ENCODE measurements at places on chromosomes 13 and 19.

DNA sequence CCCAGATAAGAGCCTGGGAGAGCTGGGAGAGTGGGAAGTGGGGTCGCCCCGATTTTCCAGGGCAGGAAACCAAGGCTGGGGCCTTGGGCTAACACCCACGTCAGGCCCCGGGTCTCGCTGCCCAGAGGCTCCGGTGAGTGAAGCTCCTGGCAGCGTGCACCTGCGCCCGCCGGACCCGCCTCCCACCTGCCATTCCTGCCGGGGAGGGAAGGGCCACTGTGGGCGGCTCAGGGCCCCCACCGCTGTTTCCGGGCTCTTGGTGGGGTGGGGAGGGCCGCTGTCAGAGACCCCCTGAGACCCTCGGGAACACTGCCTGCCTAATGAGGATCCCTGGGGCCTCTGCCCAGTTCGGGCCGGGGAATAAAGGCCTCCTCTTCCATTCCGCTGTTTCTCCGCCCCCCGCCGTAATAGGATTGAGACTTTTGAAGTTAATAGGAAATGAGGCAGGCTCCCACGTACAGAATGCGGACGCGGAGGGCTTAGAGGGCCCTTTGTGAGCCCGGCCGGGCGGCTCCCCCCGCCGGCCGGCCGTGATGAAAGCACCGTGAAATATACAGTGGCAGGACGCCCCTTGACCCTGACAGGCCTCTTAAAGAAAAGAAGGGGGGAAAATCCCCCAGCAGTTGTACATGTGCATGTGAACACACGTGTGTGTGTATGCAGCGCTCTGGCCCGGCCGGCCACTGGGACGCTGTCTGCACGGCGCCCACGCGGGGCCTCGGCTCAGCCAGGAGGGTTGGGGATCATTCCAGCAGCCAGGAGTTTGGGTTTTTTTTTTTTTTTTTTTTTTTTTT lies 33.2 kb downstream of the EFNA2 start:
- no peak for DNase-seq

DNA sequence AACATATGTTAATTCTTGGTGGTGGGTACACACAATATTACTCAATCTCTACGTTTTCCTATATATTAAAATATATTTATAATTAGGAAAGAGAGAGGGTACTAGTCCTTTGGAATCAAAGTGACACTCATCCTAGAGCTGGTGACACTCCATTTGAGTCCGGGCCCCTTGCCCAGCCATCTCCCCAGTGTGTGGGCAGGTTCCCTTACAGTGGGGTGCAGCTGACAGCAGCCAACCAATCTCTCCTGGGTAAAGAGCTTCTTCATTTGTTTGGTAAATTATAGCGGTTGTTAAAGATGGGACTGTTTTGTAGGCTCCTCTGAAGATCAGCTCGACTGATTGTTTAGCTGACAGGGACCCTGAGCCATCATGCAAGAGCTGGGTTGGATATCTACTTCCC lies 37.2 kb upstream of the RGCC start:
- no peak for DNase-seq

- DNase-seq = no peak
Measured at GRCh38 chr13:91397595-91397994, 826 bp upstream of the GPC5 start.

- DNase-seq = no peak
Measured at GRCh38 chr19:33887891-33888290, 91.2 kb downstream of the KCTD15 start.

DNA sequence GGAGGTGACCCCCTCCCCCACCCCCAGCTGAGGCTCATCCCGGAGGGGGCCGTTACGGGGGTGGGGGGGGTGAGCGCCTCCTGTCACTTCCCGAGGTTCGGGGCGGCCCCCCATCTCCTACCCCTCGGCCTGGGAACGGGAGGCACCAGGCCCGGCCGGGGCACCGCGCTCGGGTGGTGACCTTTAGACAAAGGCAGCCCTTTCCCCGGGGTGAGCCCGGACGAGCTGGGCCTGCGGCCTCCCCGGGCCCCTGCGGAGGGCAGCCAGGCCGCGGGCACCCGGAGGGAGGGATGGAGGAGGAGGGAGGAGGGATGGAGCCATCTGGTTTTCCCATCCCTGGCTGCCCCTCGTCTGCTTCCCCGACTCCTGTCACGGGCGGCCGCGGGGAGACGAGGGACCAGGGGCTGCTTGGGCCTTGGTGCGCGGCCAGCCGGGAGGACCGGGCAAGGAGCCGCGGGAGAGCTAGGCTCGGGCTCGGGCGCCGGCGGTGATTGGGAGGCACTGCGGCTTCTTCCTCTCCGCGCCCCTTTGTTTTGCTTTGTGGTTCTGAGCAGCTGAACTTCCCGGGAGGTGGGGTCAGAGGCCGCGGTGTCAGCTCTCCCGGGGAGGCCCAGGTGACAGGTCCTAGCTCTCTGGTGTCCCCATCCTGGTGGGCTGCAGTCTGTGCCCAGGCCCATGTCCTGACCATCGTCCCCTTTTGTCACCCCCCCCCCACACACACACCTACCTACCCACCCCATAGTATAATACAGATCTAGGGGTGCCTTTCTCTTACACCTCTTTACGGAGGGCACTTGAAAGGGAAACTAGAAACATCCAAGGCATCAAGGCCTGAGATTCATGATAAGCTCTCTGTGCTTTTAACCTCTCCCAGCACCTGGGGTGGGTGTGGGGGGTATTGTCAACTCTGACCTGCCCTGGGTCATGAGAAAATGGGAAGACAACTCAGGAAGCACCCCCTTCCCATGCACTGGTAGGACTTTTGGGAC lies 1.3 kb downstream of the BICRA start:
- DNase-seq = no peak

DNA sequence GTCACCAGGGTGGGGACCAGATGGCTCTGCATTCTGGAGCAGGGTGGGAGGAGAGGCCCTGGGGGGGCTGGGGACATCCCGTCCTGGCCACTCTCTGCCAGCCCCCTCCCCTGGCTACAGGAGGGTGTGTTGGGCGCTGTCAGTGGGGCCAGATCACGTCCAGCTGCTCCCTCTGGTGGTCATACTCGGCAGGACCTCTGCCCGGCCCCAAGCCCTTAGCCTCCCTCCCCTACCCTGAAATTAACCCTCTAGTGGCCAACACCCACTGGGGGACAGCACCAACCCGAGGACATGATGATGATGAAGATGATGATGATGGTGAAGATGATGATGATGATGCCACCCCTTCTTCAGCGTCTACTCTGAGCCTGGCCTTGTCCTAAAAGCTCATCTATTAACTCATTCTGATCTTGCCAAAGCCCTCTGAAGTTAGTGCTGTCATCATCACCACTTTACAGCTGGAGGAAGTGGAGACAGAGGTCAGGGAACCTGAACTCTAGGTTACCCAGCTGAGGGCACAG lies 590 bp upstream of the LGI4 start:
- peak; percentile 23 for DNase-seq

DNA sequence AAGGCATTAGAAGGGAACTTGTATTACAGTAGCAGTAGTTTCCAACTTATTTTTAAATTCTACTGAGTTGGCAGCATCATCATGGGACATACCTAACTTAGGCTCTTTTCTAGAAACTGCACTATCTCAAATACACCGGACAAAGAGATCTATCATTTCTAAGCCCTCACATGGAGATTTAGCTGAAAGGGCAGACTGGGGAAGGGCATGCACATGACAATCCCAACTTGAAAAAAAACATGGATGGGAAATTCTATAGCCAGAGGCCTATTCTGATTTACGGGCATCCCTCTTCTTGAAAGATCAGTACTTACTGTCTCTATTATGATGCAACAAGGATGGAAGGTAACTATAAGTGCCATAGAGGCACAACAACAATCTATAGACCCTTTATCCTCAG lies 1328.6 kb downstream of the UQCRFS1 start:
- no peak for DNase-seq

DNA sequence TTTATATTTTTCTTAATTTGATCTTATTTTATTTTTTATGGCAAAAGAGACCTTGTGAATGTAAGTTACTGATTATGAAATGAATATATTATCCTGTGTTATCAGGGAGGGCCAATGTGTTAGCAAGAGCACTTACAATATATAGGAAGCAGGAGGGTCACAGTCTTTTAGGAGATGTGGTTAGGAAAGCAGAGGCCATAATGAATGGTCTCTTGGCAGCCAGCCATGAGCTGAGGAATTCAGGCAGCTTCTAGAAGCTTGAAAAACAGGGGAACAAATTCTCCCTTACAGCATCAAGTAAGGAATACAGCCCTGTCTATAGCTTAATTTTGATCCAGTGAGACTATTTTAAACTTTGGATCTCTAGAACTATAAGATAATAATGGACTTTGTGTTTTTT lies 2374.6 kb downstream of the PCDH9 start:
- no peak for DNase-seq

GRCh38 chr19:7505682-7506384 lies 10.1 kb upstream of the ZNF358 start:
- no peak for DNase-seq

- DNase-seq = no peak
Measured at GRCh38 chr19:7540761-7541474, 5.4 kb downstream of the PNPLA6 start.

DNA sequence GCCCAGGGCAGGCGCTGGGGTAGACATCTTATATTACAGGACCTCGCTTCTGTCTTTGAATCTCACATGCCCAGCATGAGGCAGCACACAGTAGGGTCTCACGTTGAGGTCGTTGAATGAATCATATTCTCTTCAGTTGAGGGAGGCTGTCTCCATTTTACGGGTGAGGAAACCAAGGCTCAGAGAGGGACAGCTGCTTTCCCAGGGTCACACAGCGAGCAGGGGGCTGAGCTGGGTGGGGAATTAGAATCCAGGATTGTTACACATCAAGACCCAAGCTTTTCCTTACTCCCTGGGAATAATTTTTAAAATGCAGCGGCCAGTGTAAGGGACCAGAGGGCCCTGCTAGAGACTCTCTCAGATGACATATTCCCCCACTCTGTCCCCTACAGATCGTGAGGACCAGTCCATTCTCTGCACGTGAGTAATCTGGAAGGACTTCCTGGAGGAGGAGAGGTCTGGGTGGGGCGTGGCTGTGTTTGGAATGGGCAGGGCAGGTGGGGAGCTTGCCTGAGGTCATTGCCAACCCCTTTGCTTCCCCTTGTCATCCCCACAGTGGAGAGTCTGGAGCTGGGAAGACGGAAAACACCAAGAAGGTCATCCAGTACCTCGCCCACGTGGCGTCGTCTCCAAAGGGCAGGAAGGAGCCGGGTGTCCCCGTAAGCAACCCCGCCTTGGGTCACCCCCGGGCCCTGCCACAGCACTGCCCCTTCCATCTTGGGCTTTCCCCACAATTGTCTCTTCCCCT lies 19.4 kb downstream of the MYH14 start:
- no peak for DNase-seq

All from activated CD8-positive, alpha-beta memory T cell treated with anti-CD3 and anti-CD28 coated beads for 48 hours (primary cell).